T-helper 1 cell (primary cell): ENCODE measurements at places on chromosomes 1 and 21.

DNA sequence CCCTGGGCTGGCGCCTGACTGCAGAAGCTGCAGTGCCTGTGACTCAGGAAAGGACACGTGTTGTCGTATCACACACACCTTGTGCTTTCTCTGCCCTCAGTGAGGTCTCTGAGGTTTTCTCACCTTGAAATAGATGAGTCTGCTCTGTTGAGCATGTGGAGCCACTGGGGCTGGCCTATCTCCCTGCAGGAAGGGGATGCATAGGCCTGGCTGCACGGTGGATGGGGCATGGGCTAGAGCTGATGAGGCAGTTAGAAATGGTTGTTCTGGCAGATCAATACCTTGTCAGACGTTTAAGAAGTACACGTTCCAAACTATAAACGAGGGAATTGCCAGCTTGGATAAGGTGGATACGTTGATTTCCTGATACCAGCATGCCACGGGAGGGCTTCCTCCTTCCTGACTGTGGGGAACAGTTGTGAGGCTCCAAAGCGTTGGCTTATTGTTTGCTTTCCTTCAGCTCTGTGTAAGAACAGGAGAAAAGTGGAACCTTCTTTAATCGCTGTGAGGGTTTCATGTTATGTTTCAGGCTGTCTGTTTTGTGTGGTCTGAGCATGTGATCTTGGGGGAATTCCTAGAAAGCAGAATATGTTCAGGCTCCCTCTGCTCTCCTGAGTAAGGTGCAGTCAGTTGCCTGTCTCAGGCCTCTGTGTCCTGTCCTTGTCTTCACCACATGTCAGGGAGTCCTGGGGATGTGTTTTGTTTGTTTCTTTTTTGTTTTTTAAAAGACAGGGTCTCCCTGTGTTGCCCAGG is 44.8 kb downstream of the PCNT start:
- peak; percentile 3 for DNase-seq

DNA sequence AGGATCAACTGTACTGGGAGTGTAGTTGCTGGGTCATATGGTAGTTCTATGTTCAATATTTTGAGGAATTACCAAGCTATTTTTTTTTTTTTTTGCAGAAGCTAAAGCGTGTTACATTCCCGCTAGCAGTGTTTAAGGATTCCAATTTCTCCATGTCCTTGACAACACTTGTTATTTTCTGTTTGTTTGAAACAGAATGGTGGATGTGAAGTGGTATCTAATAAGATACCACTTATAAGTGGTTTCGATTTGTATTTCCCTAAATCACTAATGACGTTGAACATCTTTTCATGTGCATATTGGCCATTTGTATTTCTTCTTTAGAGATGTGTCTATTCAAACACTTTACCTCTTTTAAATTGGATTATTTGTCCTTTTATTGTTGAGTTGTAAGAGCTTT is 112.2 kb downstream of the DISP1 start:
- no peak for DNase-seq

- peak; percentile 4 for DNase-seq
Observed at GRCh38 chr21:14482165-14482564, 64.0 kb downstream of the SAMSN1 start.

- DNase-seq: no peak
Observed at GRCh38 chr1:168297019-168297730, 16.5 kb downstream of the TBX19 start.

GRCh38 chr1:21308847-21309652 is 18.8 kb upstream of the ECE1 start:
- DNase-seq: no peak

GRCh38 chr1:198776602-198777029 is 137.8 kb downstream of the PTPRC start:
- no peak for DNase-seq

GRCh38 chr1:109241841-109242345 is 7.4 kb upstream of the CELSR2 start:
- no peak for DNase-seq

DNA sequence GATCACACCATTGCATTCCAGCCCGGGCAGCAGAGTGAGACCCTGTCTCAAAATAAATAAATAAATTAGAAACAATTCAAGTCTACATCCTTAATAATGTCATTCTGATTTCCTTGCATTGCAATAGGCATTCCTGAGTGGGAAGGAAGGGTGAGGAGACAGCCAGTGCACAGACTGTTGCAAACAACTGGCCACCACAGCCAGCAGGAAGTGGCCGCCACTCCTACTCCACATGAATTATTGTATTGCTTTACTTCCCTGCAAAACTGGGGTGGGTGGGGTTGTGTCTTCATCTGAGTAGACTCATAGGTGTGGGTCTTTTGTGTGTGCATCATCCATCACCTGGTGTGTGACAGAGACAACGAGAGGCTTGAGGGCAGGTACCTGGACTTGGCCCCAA is 60.1 kb downstream of the OPTC start:
- DNase-seq: no peak
